ENCODE measurements at places on chromosomes 2 and 18. TPM values are rescaled to one million over a fixed set of nuclear protein-coding genes. Genes with fewer than 3 reads are reported as not detected.
A peak's percentile ranks its signal among the peaks of the same experiment; 100 is the strongest.

MLPH gene
- total RNA-seq, result 47.2 TPM

OR6B2 gene
- total RNA-seq, result not detected

FAM237A gene
- not detected for total RNA-seq

STPG4 gene
- total RNA-seq, result 12.7 TPM

ALPG gene
- not detected for total RNA-seq

KHK gene
- 4.2 TPM for total RNA-seq

DLX1 gene
- not detected for total RNA-seq

ABCB11 gene
- total RNA-seq, result 2.1 TPM

GRCh38 chr18:59374128-59374527, 15.1 kb upstream of the LMAN1 start:
- H3K4me1 ChIP-seq, result no peaks in the 10 kb centered on the region
- no peak overlapping the region for H3K4me3 ChIP-seq
- peaks cover 27% of the 10 kb centered on the region for H3K27me3 ChIP-seq
- H3K27ac ChIP-seq, result no peak overlapping the region
- DNase-seq, result no peak
- no peaks in the 10 kb centered on the region for H3K36me3 ChIP-seq

DNA sequence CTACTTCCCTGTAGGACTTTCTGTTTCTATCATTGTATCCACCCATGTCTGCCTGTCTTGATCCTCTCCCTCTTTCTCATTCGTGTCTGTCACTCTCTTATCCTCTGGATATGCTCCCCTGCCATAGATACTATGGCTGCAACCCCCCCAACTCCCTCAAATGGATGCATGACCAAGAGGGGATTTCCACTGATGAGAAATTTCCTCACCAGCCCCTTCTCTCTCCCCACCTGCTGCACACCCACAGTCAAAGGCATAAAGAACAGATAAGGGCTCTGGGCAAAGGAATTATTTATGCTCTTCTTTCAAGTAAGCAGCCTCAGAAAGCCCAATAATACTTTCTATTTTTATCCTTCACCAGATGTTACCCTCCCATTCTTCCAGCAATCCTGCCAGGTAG, 121.3 kb downstream of the FOXI3 start:
- DNase-seq, result no peak
- no peaks in the 10 kb centered on the region for H3K27me3 ChIP-seq
- H3K4me3 ChIP-seq, result no peak overlapping the region
- H3K4me1 ChIP-seq, result peaks cover 23% of the 10 kb centered on the region
- peak overlapping the region; percentile 42 for H3K27ac ChIP-seq

DNA sequence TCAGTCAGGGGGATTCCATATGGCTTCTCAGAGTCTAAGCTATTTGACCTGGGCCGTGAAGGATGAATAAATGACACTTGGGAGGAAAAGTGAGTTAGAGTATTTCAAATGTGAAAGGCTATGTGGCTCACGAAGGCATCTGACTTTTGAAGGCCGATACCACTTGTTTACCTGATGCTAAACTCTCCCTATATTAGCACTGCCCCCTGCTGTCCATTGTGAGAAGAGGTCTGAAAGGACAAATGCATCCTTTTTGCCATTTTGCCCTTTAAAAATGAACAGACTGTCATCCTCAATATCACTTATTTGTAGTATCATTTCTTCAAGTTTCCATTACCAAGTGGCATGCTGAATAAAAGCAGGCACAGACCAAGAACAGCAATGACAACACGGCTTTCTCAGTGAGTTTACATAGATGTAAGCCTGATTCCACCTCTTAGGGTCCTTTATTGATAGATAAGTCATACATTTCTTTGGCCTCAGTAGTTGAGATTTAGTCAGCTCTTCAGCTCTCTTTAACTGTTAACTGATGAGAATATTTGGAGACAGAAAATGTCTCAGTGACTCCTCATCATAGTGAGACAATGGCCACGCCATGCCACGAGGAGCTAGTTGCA, 40.1 kb downstream of the DOCK10 start:
- H3K27ac ChIP-seq, result no peak overlapping the region
- DNase-seq, result peak; percentile 61
- H3K36me3 ChIP-seq, result no peaks in the 10 kb centered on the region
- no peaks in the 10 kb centered on the region for H3K27me3 ChIP-seq

GRCh38 chr2:36380624-36381481, 25.3 kb downstream of the CRIM1 start:
- H3K27me3 ChIP-seq, result no peaks in the 10 kb centered on the region

DNA sequence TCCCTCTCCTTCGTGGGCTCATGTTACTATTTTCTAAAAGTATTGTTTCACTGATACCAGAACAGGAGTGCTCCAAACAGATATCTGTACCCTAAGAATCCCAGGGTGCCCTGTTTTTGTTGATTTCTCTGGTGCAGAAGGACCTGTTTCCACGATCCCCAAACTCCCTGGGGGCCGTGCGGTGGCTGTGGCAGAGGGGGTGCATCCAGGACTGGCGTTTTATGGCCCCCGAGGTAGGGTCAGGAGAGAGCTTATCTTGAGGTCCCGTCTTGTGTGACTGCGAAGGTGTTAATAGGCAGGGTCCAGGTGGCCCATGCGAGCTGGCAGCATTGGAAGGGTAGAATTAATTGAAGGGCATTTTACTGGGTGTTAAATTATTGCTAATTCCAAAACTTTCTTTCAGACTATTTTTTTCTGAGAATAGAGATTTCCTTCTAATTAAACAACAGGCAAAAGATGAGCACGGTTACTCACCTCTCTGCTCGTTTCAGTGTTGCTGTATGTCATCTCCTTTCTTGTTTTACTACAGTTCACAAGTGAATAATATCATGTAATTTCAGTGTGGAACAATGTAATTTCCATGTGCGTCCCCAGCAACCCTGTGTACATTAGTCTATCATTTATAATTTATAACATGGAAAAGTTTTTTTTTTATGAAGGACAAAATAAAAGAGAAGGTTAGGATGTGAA, 8.2 kb downstream of the TWIST2 start:
- no peak overlapping the region for H3K27ac ChIP-seq
- no peak for DNase-seq
- H3K4me1 ChIP-seq, result no peaks in the 10 kb centered on the region
- H3K4me3 ChIP-seq, result no peak overlapping the region
- peaks cover 63% of the 10 kb centered on the region for H3K27me3 ChIP-seq

DNA sequence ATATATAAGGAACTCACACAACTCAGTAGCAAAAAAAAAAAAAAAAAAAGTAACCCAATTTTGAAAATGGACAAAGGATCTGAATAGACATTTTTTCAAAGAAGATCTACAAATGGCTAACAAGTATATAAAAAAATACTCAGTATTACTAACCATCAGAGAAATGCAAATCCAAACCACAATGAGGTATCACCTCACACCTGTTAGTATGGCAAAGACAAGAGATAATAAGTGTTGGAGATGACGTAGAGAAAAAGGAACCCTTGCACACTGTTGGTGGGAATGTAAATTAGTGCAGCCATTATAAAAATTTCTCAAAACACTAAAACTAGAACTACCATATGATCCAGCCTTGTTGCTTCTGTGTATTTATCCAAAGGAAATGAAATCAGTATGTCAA, 5.8 kb upstream of the CNDP1 start:
- no peak overlapping the region for H3K27ac ChIP-seq
- H3K36me3 ChIP-seq, result no peaks in the 10 kb centered on the region
- no peak for DNase-seq
- no peak overlapping the region for H3K4me3 ChIP-seq

GRCh38 chr2:19991895-19992294, 2.0 kb upstream of the WDR35 start:
- no peak overlapping the region for H3K4me3 ChIP-seq
- DNase-seq, result no peak
- H3K27me3 ChIP-seq, result no peaks in the 10 kb centered on the region
- H3K36me3 ChIP-seq, result peaks cover 24% of the 10 kb centered on the region
- peaks cover 10% of the 10 kb centered on the region for H3K4me1 ChIP-seq

- DNase-seq, result no peak
- H3K27ac ChIP-seq, result no peak overlapping the region
- H3K36me3 ChIP-seq, result no peaks in the 10 kb centered on the region
- peaks cover 6% of the 10 kb centered on the region for H3K4me1 ChIP-seq
Observed at GRCh38 chr2:202052235-202052634, 18.6 kb downstream of the FZD7 start.

GRCh38 chr18:46319783-46320182, 215.6 kb downstream of the HAUS1 start:
- H3K36me3 ChIP-seq, result peaks cover 22% of the 10 kb centered on the region
- H3K4me1 ChIP-seq, result peaks cover 46% of the 10 kb centered on the region
- no peaks in the 10 kb centered on the region for H3K27me3 ChIP-seq
- H3K4me3 ChIP-seq, result no peak overlapping the region
- DNase-seq, result no peak

GRCh38 chr18:47899107-47899840, 31.2 kb downstream of the SMAD2 start:
- peaks cover 61% of the 10 kb centered on the region for H3K4me1 ChIP-seq
- peak overlapping the region; percentile 32 for H3K27ac ChIP-seq
- H3K36me3 ChIP-seq, result peaks cover 18% of the 10 kb centered on the region
- no peak for DNase-seq
- H3K27me3 ChIP-seq, result no peaks in the 10 kb centered on the region

DNA sequence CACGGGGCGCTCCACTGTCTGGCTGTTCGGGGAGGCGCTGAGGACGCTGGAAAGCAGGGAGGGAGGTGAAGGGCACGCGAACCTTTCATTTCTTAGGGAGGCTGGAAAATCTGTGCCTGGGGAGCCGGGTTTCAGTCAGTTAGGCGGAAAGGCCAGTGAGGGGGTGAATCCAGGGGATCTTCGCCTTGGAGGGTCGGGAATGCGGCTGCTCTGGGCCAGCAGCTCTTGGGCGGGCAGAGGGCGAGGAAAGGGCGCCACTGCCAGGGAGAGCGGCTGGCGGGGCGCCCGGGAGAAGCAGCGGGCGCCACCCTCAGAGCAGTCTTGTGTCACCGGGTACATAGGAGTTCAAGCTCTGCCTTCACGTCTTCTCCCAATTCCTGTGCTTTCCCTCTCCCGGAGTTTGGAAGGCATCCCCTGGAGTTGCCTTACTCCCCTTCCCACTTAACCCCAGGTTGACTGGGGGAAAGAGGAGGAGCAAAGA, 1.4 kb downstream of the CCDC85A start:
- no peak overlapping the region for H3K27ac ChIP-seq
- peak; percentile 44 for DNase-seq

DNA sequence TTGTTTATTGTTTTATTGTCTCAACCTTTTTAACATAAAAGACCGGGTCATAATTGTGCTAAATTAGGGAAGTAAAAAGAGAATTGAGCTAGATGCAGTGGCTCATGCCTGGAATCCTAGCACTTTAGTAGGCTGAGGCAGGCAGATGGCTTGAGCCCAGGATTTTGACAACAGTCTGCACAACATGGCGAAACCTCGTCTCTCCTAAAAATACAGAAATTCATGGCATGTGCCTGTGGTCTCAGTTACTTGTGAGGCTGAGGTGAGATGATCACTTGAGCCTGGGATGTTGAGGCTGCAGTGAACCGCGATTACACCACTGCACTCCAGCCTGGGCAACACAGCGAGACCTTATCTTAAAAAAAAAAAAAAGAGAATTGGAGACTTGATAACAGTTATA, 104.2 kb upstream of the TTC27 start:
- H3K4me3 ChIP-seq, result no peak overlapping the region
- H3K36me3 ChIP-seq, result peaks cover 25% of the 10 kb centered on the region
- no peaks in the 10 kb centered on the region for H3K27me3 ChIP-seq
- no peaks in the 10 kb centered on the region for H3K4me1 ChIP-seq
- no peak for DNase-seq
- no peak overlapping the region for H3K27ac ChIP-seq

GRCh38 chr2:25304321-25304720, 37.4 kb downstream of the DNMT3A start:
- H3K27ac ChIP-seq, result no peak overlapping the region
- no peaks in the 10 kb centered on the region for H3K36me3 ChIP-seq
- no peaks in the 10 kb centered on the region for H3K4me1 ChIP-seq

DNA sequence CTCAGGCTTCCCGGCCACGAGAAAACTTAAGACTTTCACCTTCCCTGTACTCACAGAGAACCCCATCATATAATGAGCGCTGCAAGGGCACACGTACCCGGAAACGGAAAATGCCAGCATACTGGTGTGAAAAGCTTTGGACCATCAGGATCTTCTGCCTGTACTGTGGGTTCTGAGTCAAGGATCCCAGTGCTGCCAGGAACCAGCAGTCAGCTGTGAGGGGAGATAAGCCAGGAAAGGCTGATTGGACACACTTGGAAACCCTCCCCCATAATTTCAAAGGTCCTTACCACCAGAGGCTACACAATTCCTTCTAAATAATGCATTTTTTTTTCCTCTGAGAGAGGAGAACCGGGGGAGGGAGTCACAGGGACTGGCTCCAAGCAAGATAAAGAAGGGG, 31.4 kb downstream of the CAPN13 start:
- no peaks in the 10 kb centered on the region for H3K27me3 ChIP-seq
- H3K4me1 ChIP-seq, result no peaks in the 10 kb centered on the region
- no peaks in the 10 kb centered on the region for H3K36me3 ChIP-seq
- no peak overlapping the region for H3K27ac ChIP-seq

- H3K4me3 ChIP-seq, result no peak overlapping the region
- H3K36me3 ChIP-seq, result no peaks in the 10 kb centered on the region
- H3K27me3 ChIP-seq, result no peaks in the 10 kb centered on the region
- H3K4me1 ChIP-seq, result no peaks in the 10 kb centered on the region
Observed at GRCh38 chr2:225192869-225193268, 150.6 kb upstream of the DOCK10 start.

All from Calu3 (cell line).